ENCODE measurements at places on chromosomes 3 and 15. TPM values are rescaled to one million over a fixed set of nuclear protein-coding genes. Genes with fewer than 3 reads are reported as not detected.

DNA sequence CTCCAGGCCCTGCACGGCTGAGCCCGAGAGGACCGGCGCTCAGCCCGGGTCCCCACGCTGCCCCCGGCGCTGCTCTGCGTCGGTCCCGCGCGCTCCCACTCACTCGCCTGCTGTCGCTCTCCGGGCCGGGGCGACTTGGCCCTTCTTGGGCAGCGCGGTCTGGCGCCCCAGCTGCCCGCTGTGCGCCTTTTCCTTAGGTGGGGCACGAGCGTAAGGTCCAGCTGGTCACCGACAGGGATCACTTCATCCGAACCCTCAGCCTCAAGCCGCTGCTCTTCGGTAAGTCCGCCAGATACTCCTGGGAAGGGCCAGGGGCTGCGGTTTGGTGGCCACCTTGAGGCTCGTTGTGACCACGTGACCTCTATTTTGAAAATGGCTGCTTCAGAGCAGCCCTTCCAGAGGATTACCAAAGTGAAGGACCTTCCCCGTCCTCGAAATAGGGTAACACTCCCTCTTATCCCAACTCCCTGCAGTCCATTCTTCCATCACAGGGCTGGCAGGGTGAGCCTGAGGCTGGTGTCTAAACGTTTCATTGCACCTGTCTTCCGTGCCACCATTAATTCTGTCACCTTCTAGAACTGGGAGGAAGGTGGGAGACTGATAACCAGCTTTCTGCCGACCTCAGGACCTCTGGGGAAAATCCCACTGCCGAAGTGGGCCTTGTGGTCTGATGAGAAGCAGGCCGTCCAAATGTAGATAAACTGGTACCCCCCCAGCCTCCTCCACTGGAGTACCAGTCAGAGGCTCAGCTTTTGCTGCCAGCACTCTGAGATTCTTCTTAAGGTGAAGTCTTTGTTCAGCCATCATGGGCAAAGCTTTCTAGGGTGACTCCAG is 812 bp downstream of the P4HTM start:
- DNase-seq: no peak

- peak; percentile 44 for DNase-seq
These were observed 260.5 kb downstream of the PYDC2 start for GRCh38 chr3:191721390-191721861.

The FBLN2 gene
- total RNA-seq: not detected

The DNAH12 gene
- total RNA-seq: 0.11 TPM

DNA sequence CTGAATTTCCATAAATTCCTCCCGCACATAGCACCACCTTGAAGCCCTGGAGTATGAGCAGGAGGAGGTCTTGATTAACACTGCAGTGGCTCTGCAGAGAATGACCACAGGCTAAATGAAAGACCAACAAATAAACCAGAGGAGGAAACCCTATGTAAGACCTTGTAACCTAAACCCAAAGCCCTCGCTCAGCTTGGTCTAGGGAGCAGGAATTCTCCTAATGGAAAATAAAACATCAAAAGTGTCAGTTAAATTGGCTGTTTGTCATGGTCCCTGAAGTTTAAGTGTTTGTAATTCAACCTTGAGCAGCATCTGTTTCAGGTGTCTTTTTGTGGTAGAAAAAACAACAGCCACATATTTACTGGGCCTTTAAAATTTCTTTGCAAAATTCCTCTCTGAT is 9.2 kb upstream of the UBE2Q2 start:
- no peak for DNase-seq

The GRIP2 gene
- 0.08 TPM for total RNA-seq

DNA sequence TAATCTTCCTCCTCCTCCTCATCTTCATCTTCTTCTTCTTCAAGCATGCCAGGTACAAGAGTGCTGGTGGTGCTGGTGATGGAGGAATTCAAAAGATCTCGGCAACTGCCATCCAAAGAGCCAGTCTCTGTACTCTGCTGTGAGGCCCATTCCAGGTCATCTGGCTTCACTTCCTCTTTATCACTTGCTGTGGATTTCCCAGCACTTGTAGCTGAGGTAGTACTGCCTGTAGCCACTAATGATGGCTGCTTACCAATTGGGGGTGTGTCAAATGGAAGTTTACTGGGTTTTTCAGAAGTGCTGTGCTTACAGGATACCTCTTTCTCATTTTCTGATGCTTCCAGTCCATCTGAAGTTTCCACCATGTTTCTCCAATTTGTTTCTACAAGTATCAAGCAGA is 28.8 kb upstream of the SHC4 start:
- DNase-seq: no peak

- DNase-seq: no peak
These were observed 130.1 kb downstream of the DNAJB8 start for GRCh38 chr3:128336337-128337156.
